Stimulated activated CD4-positive, alpha-beta T cell treated with anti-CD3 and anti-CD28 coated beads, TNF-alpha, amount 100 ng/mL, for 48 hours (primary cell): ENCODE measurements at places on chromosomes 13 and 19.

DNA sequence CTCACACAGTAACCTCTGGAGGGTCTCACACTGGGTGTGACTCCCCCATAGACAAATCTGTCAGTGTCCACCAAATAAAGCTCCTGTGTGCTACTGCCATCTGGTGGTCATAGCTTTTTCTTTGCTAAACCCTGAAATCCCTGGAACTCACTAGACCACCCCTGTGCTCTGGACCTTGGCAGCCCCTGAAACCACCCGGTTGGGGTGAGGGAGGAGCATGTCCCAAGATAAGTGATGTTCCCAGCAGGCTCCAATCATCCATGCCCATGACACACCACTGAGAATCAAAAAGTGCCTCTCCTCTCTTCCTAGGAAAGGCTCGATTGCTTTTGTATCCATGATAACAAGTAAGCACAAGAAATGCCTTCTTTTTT is 6.5 kb upstream of the HSD17B14 start:
- peak; percentile 28 for DNase-seq

- no peak for DNase-seq
These were observed 6.6 kb upstream of the DHDH start for GRCh38 chr19:48926909-48927308.

GRCh38 chr19:38543807-38544568 is 73.8 kb downstream of the MAP4K1 start:
- DNase-seq, result peak; percentile 24

DNA sequence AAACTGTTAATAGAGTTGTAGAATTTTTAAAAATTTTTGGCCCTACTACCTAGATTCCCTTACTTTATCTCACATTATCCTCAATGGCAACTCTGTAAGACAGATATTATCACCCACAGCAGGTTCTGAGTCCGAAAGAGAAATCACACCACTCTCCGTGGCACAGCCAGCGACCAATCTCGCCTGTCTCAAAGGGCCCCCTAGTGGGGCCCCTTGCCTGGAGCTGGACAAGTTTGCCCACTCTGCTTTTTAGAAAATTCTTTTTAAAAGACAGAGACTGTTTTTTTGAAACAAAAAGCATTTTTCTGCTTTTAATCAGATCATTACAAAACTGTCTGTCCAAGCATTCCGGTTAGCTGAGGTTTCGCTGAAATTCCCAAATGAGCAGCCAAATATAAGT is 21.7 kb downstream of the PHF11 start:
- no peak for DNase-seq

- no peak for DNase-seq
These were observed 423.5 kb downstream of the ZNF536 start for GRCh38 chr19:30795727-30796126.

- no peak for DNase-seq
These were observed 560.2 kb upstream of the SPRY2 start for GRCh38 chr13:80901111-80901510.

DNA sequence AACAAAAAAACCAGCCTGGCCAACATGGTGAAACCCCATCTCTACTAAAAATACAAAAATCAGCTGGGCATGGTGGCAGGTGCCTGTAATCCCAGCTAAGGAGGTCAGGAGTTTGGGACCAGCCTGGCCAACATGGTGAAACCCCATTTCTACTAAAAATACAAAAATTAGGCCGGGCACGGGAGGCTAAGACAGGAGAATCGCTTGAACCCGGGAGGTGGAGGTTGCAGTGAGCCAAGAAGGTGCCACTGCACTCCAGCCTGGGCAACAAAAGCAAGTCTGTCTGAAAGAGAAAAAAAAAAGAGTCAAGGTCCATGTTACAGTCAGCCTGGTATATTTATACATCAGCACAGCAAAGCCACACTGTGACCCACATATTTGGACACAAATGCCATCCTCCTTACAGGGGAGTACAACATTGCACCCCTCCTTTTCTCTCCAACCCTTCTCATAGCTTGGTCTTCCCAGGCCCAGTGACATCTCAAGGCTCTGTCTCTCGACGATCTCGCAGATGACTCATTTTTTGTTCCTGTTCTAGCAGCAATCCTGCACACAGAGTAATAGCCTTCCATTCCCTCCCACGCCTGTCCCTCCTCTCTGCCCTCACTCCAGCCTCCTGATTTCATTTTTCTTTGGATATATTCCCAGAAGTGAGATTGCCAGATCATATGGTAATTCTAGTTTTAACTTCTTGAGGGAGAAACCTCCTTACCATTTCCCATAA is 21.0 kb upstream of the DPP9 start:
- no peak for DNase-seq

- no peak for DNase-seq
These were observed 65.0 kb downstream of the COG3 start for GRCh38 chr13:45529758-45530157.

DNA sequence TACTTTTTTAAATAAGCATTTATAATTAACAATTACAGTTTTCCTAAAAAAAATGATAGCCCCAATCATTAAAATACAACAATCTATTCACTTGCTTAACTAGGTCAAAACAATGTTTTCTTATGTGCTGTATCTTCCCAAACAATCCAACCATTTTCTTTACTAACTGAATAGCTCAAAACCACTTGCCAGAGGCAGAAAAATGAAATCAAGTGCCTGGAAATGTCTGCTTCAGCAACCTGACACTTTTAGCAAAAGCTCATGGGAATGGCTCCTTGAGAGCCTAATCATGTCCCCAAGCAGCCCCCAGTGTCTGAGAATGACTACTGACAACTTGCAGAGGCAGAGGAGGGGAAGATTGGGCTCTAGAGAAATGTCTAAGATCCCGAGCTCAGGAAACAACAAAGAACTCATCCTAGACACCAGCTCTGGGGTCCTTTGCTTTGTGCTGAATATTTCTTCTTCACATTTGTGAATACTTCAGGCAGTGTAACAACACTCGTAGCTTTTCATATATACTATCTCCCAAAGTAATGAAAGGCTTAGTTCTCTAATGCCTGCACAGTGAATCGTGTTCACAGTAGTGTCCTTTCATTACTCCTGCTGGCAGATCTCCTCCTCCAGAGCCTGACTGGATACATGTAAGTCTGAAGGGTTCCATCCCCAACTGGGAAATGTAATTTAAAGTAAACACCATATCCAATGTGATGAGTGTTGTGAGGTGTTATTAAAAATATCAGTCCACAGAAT is 280.0 kb downstream of the LHFPL6 start:
- DNase-seq, result no peak

- no peak for DNase-seq
These were observed 316.9 kb downstream of the FGF9 start for GRCh38 chr13:21987793-21988192.

DNA sequence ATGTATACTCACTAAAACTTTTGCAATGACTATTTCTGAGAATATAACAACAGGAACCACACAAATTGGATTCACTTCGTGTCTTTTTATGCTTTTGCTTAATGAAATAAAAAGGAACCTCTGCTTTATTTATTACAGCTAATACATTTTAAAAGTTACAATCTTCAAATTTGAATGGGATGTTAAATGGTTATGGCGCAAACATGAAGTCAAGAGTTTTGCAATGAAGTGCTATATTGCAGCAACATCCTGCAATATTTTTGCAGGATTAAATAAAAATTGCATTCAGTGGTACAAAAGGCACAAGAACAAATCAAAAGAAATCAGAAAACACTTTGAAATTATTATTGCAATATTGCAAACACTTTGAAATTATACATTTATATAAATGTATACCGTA is 1519.0 kb upstream of the MIR17HG start:
- no peak for DNase-seq

GRCh38 chr13:91280801-91281200 is 66.7 kb upstream of the MIR17HG start:
- no peak for DNase-seq

DNA sequence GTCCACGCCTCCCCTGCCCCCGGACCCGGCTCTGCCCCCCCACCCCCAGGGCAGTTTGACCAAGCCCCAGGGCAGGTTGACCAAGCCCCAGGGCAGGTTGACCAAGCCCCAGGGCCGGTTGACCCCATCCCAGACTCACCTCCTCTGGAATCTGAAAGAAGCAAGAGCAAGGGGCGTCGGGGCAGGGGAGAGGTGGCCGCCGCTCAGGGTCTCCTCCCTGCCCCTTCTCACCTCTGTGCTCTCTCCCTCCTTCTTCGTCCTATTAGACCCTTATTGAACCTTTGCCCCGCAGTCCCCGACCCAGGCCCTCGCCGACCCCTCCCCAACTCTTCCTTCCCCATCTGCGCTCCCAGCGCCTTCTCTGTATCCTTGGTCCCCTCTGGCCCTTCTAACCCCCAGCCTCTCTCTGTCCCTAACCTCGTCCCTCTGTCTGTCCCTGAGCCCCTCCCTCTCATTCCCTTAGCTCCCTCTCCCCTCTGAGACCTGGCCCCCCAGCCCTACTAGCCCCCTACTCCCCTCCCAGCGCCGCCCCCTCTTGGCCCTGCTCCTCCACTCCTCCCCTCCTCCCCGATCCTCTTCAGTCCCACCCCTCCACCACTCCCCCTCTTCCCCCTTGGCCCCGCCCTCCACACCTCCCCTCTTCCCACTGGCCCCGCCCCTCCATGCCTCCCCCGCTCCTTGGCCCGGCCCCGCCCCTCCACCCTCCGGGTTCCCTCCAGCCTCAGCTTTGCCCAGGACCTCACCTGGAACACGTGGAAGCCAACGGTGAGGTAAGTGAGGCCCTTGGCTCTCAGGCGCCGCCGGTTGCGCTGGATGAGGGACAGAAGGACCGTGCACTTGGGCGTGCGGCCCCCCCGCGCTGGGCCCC is 7.6 kb downstream of the CAPN12 start:
- peak; percentile 78 for DNase-seq

- DNase-seq, result no peak
These were observed 477 bp downstream of the LNX2 start for GRCh38 chr13:27619728-27620376.

DNA sequence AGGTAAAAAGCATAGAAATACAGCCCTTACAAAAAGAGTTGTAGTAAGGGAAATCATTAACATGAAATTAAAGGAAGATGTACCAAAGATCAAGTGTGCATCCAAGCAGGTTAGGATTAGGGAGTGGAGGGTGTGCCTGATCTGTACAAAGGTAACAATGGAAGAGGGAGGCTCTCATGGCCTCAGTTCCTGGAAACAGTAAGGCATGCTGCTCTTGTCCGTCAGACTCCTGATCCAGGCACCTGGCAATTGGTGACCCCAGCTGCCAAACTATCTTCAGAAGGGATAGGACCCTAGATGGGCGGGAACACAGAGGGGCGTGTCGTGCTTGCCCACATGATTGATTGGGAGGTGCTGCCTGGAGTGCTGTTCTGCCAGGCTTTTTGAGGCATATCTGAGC is 4.5 kb downstream of the TEX26 start:
- DNase-seq, result no peak

GRCh38 chr13:43331672-43332071 is 308.3 kb downstream of the DNAJC15 start:
- DNase-seq, result no peak

DNA sequence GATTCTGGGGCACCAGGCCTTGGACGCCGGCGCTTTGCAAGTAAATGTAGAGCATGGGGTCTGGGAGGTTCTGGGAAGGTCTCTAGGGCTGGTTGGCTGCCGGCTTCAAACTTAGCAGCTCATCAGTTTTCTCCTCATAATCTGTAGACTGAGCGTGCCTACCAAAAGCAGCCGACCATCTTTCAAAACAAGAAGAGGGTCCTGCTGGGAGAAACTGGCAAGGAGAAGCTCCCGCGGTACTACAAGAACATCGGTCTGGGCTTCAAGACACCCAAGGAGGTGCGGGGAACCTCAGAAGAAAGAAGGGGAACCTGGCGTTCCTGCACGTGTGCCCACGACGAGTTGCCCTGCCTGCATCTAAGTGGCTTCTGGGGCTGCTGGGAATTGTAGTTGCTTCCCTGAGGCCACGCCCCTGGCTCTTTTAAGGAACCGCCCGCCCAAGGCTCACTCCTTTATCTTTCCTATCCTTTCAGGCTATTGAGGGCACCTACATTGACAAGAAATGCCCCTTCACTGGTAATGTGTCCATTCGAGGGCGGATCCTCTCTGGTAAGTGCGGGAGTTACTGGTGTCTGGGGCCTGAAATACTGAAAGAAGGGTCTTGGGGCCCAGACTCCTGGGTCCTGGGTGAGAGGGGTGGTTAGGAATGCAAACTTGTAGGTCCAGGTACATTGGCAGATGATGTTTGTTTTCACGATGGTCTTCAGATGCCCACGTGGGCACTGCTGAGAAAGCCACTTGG is 984 bp downstream of the RPS11 start:
- no peak for DNase-seq

- no peak for DNase-seq
These were observed 15.0 kb downstream of the NFIX start for GRCh38 chr19:13010038-13010991.

GRCh38 chr13:52677823-52678222 is 25.2 kb downstream of the SUGT1 start:
- DNase-seq, result no peak

- no peak for DNase-seq
These were observed 132.8 kb upstream of the SPRY2 start for GRCh38 chr13:80473695-80474094.

DNA sequence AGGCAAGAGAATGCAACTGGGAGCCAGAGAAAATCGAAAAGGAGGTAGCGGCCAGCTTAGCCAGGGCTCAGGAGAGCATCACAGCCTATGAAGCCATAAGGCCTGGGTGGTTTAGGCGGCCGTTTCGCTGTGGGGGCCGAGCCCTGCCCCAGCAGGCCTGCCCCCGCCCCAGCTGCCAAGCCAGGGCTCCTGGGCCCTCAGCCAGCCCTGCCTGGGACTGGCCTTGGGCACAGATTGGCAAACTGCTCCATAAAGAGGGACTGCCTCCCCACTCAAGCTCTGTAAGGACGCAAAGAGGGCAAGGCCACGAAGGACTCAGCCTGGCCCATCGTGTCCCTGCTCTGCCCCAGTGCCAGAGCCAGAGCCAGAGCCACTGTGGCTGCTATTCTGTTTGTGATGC is 10.2 kb downstream of the ZNF653 start:
- DNase-seq, result no peak

GRCh38 chr13:32988608-32989289 is 27.5 kb upstream of the KL start:
- DNase-seq, result no peak

DNA sequence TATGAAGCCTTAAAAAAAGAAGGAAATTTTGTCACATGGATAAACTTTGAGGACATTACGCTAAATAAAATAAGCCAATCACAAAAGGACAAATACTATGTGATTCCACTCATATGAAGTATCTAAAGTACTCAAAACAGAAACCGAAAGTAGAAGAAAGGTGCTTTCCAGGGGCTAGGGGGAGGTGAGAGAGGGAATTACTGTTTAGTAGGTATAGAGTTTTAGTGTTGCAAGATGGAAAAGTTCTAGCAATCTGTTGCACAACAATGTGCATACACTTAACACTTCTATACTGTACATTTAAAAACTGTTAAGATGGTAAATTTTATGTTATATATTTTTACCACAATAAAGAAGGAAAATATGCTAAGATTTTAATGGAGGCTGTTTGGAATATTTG is 83.0 kb downstream of the POLR1D start:
- DNase-seq, result no peak
